AG10803 (cell line): ENCODE measurements at places on chromosomes 1 and 21.

DNA sequence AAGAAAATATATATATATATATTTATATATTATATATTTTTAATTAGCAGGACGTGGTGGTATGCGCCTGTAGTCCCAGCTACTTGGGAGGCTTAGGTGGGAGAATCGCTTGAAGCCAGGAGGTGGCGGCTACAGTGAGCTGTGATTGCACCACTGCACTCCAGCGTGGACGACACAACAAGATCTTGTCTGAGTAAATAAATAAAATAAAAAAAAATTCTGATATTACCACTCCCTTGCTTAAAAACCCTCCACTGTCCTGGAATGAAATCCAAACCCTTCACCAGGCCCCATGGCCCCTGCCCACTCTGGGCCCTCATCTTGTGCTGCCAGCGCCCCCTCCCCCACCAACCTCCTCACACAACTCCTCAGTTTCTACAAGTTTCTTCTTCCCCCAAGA, 1.7 kb upstream of the ECE1 start:
- no peak for DNase-seq

- DNase-seq = no peak
Observed at GRCh38 chr1:93025572-93025971, 53.5 kb upstream of the MTF2 start.

GRCh38 chr1:3356827-3357460, 97.5 kb upstream of the ARHGEF16 start:
- DNase-seq = no peak

DNA sequence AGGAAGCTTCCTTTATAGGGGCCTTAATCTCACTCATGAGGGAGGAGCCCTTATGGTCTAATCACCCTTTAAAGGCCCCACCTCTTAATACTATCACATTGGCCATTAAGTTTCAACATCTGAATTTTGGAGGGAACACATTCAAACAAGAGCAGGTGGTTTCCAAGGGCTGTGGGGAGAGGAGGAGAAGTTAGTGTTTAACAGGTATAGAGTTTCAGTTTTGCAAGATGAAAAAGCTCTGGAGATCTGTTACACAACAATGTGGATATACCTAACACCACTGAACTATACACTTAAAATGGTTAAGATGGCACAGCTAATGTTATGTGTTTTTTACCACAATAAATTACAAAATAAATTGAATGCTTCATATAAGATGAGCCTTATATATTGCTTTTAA, 113.4 kb upstream of the DNAH14 start:
- DNase-seq = no peak

- DNase-seq = peak; percentile 81
Observed at GRCh38 chr1:168079761-168080160, 57.0 kb downstream of the GPR161 start.

GRCh38 chr1:197486946-197487345, 218.9 kb downstream of the CRB1 start:
- no peak for DNase-seq

GRCh38 chr1:56438901-56439551, 140.3 kb downstream of the PLPP3 start:
- DNase-seq = no peak

DNA sequence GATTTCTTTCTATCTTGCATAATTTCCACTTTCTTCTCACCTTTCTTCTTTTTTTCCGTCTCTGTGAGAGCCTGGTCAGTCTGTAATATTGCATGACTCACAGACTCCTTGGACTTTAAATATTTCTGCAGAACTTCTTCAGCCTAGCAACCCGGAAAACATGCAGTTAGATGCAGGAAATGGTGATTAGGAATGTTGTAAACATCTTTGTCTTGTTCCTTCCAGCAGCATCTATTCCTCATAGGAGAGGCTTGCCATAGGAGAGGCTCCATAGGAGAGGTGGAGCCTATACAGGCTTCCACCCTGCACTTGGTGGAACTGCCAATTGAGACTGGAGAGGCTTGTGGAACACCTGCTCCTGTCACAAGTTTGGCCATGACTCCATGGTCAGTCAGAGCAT, 10.0 kb downstream of the GBP5 start:
- DNase-seq = peak; percentile 79

DNA sequence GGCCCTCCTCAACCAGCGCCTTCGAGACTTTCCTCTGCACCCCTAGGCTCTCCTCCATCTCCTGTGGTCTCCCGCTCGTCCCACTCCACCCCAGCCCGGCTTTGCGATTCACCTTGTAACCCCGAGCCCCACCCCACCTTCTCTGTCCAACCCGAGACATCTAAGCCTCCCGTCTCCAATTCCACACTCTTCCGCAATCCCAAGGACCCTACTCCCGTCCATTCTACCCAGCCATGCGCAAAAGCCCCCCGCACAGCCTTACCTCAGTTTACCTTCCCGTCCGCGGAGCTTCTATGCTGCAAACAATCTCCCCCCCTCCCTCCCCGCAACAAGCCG, 174 bp downstream of the SH3BP5L start:
- no peak for DNase-seq

DNA sequence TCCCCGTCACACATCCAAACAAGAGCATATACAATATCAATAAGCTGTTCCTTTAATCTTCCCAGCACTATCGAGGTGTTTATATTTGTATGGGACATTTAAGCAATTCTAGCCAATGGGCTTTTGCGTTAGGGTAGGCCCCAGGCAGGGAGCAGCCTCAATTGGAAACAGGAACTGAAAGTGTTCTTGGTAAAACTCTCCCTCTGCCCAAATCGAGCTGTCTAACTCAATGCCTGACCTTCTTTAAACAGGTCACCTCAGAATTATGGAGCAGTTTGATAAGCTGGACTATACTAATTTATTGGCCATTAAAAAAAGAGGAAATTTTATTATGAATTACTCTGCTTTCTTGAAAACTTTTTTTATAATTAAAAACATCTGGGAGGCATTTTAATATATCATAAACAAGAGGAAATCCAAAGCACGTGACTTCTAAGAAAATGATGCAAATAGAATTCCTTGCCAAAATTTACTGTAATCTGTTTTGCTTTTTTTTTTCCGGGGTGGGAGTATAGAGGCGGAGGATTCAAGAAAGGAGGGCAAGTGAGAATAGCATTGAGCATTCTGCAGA, 498.1 kb downstream of the LMO4 start:
- peak; percentile 83 for DNase-seq

- no peak for DNase-seq
Observed at GRCh38 chr1:35866991-35867390, 16.0 kb upstream of the AGO1 start.

GRCh38 chr1:110091791-110092190, 20.5 kb upstream of the UBL4B start:
- peak; percentile 50 for DNase-seq

- DNase-seq = no peak
Observed at GRCh38 chr1:19757641-19758040, 42.1 kb downstream of the TMCO4 start.

DNA sequence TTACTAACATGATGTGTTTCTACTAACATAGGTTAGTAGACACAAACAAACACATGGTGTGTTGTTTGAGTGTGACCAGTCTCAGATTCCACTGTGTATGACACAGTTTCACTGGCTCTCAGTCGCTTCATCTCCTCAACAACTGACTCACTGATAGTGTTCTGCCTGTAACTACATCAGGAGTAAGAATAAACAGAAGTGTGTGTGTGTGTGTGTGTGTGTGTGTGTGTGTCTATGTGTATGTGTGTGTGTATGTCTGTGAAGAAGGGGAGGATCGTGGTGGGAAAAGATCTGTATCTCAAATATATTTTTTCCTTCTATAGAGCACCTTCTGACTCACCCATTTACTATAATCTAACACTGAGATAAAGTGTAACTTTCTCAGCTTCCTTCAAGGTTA, 391.0 kb downstream of the PTPRC start:
- DNase-seq = peak; percentile 20

DNA sequence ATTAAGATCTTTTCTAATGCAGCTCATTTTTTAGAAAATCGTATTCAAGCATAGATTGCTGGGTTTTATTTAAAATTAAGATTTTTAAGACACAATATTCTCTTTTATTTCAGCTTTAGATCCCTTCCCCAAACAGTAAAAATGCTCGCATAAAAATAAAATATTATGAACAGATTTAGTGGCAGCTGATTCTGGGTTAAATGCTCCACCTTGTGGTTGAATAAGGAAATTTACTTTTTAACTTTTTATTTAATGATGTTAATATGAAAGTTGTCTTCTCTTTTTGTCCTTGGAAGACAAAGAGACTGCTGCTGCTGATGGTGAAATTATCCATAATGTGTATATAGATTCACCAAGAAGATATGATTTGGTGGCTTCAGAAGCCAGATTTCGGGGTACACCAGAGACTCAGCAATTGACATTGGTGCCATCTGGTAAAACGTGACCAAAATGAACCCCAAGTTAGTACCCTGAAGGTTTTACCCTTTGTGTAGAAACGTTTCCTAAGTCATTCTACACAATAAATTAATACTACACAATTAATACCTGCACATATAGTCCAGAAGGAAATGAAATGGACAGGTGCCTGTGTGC, 128.0 kb downstream of the ADAMTS1 start:
- peak; percentile 35 for DNase-seq

GRCh38 chr1:151312411-151312810, 14.8 kb downstream of the PI4KB start:
- DNase-seq = no peak

- no peak for DNase-seq
Observed at GRCh38 chr21:39047046-39047445, 136.2 kb downstream of the PSMG1 start.

DNA sequence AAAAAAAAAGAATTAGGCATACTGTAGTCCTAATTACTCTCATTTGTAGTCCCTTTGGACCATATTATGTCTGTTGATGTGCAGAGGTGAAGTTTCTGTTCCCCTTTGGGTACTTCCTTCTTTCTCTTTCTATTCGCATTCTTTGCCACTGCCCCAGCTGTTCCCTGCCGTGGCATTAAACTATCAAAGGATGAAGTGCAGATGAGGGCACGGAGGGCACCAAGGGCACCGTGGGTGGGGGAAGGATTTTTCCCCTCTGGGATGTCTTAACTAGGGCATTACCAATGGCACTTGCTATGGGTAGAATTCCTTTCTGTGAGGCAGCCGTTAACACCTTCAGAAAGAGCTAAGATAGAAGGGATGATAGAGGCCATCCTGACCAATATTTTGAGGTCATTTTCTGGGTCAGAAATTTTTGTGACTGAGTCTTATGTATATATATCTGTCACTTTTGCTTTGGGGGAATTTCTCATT, 4.9 kb upstream of the MAPKAPK2 start:
- DNase-seq = no peak

DNA sequence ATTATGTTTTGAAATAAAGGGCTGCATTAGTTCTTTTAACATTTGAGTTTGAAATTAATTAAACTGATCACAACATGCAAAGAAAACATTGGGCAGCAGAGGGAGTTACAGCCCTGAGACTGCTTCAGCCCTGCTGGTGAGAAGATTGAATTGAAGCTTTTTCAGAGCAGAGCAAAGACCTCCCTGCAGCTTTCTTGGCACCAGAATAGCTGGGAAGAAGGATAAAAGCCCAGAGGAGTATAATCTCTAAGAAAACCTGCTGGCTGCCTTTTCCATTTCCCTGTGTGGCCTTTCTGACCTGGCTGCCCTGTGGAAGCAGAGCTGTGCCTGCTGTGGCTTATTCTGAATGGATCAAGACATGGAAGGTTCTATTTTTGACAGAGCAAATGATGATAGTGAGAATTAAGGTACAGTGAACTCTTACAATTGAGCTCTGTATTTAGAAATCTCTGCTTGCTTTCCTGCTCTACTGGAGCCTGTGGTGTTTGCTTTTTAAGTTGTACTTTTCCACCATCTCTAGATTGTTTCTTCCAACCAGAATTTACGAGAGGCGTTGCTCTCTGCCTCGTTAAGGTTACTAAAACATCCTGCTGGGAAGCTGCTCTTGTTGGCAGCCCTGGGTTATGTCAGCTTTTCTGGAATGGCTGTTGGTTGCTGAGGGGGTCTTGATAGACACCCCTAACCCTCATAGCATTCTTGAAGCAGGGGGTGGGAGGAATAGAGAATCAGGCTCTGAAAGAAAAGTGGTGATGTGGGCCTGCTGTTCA, 9.9 kb downstream of the SNRPE start:
- DNase-seq = peak; percentile 78

GRCh38 chr1:159430985-159431384, 1.0 kb upstream of the OR10J4 start:
- DNase-seq = no peak

GRCh38 chr1:228870041-228870713, 134.9 kb downstream of the RHOU start:
- DNase-seq = no peak

GRCh38 chr1:40034869-40035268, 5.7 kb upstream of the CAP1 start:
- DNase-seq = no peak

GRCh38 chr1:8197493-8198282, 120.2 kb upstream of the SLC45A1 start:
- peak; percentile 85 for DNase-seq

DNA sequence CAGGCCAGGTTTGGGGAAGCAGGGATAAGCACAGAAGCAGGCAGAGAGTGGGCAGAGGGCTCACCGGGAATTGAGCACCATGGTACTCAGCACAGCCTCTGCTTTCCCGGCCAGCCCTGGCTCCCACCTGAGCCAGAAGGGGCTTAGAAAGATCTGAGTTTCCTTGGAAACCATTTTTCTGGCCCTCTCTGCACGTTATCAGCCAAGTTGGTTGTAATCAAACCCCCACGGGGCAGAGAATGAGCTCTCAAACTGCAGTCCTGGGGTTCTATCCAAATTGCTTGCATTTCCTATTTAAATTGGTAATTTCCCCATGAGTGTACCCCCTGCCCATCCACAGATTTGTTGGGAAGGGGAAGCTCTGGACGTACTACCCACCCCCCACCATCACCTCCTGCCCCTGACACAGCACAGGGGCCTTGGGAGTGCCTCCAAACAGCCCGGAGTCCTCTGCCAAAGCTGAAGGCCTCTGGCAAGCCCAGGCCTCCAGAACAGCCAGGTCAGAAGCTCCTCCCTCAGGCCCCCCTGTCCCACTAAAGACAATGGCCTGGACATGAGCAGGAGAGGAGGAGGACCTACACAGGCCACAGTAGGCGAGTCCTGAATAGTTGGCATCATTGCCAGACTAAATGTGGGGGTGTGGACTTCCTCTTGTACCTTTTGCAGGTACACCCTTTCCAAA, 42.7 kb upstream of the GJB5 start:
- DNase-seq = no peak

DNA sequence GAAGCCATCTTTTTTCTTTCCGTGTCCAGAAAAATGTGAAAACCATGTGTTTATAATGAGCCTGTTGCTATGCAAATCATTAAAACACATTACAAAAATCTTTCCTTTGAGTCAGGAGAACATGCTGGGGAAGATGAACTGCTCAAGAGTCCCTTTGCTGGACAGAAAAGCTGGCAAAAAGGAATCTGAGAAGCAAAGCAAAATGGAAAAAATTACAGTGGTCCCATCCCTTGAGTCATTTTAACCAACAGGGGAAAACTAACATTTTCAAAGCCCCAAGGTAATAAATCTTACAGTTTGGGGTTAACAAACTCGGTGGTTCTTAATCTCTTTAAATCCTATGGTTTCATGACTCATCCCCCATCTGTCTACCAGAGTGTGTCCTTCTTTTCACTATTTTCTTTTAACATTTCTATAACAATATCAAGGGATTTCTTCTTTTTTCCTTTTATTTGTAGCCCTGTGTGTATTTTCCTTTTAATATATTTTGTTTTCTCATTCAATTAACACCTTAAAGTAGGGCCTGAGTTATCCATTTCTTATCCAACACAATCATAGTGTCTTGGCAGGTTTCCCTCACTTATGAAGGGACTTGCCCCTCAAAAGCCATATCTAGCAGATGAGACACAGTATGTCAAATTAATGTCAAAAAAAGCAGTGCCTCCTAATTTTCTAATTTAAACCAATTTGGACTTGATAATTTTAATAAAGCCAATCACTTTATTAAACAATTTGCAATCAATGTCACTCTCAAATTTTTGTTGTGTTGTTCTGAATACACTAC, 105.4 kb downstream of the PTPN14 start:
- DNase-seq = peak; percentile 98
